ENCODE measurements at places on chromosomes 2 and 18.

DNA sequence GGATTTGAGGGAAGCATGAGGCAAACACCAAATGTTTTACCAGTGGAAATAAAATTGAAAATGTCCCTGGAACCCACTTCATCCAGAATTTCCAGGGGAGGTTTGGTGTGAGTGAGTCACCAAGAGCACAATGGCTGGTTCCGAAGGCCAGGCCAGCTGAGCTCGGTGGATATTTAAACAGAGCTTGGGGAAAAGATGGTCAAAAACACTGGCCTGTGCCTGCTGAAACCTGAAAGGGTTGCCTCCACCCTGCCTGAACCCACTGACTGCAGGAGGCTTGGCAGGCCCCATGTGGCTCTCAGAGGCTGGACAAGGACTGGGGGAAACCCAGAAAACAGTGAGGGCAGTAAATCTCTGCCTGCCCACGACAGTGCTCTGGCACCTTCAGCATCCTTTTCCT lies 93.9 kb downstream of the TTC32 start:
- no peak for DNase-seq

DNA sequence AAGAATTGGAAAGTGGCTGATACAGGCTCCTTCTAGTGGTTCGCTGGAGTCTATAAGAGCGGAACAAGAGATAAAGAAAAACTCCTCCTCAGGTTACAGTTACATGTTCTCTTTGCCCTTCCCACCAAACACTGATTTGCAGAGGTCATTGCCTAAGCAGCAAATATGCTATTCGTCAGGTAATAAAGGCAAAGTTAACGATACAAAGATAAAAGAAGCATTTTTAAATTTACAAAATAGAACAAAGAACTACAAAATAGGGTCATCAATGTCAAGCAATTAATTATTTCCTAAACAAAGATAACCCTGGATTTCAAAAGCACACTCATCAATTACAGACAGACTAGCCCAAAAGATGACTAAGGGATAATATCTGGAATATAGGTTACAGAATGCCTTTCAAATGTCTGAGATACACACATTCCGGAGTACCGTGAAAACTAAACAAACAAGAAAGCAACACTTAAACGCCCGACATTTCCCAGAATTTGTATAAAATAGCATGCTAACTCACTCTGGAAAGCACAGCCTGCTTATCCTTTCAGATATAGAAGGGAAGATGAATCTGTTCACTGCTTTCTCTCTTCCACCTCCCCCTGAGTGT lies 186.4 kb downstream of the MREG start:
- no peak for DNase-seq

DNA sequence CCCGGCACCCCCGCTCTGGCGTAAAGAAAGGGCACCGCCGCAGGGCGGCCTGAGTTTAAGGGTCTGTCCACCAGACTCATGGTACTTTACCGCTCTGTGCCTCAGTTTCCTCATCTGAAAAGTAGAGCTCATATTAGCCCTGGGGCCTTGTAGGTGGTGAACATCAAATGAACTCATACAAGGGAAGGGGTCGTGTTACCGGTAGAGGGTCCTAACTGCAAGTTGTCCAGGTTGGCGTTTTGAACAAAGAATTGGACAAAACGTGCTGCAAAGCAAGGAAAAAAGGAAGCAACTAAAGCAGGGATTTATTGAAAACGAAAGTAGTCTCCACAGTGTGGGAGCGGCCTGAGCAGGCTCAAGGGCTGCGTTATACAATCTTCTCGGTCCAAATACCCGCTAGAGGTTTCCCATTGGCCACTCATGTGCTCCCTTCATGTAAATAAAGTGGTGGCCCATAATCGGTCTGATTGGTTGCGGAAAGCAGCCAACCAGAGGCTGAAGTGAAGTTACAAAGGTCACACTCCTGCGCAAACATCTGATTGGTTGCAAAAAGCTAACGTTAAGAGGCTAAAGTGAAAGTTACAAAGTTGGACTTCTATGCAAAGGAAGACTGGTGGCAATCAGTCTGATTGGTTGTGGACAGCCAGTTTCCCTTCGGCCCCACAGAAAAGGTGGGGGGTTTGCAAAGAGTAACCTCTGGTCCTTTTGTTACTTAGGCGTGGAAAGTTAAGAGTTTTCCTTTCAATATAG lies 80.7 kb upstream of the LDLRAD4 start:
- DNase-seq, result peak; percentile 90

GRCh38 chr2:191797500-191797899 lies 49.4 kb downstream of the CAVIN2 start:
- DNase-seq, result no peak

Measured in suppressor macrophage treated with lipopolysaccharide for 1 hour (primary cell).